Myocyte (in vitro differentiated cells): ENCODE measurements at places on chromosomes 12 and 14. TPM values are rescaled to one million over a fixed set of nuclear protein-coding genes. Genes with fewer than 3 reads are reported as not detected.

Gene MYF6
- 28.1 and 119 TPM in 2 replicates for total RNA-seq

Gene SLC39A2
- total RNA-seq = not detected in 2 replicates

Gene SPTB
- total RNA-seq = 4.3 and 4.6 TPM in 2 replicates

Gene MON2
- total RNA-seq = 17.3 and 21.3 TPM in 2 replicates

Gene MRPS35
- total RNA-seq = 68.7 and 79.4 TPM in 2 replicates

Gene GCH1
- 2.2 and 2.5 TPM in 2 replicates for total RNA-seq

Gene ATG14
- total RNA-seq = 14.9 and 15.3 TPM in 2 replicates

Gene EEF1AKMT3
- total RNA-seq = 2.7 and 3.1 TPM in 2 replicates

Gene FZD10
- total RNA-seq = not detected in 2 replicates

Gene LRRK2
- 3.0 and 3.7 TPM in 2 replicates for total RNA-seq

Gene NYNRIN
- total RNA-seq = 0.05 and 0.21 TPM in 2 replicates

Gene CAPZA3
- not detected in 2 replicates for total RNA-seq

Gene TAS2R20
- 0.68 and 2.1 TPM in 2 replicates for total RNA-seq

Gene ITGA5
- 156 and 221 TPM in 2 replicates for total RNA-seq

Gene PLBD1
- 0.19 and 0.21 TPM in 2 replicates for total RNA-seq

Gene OR6C2
- not detected in 2 replicates for total RNA-seq

Gene ACOT4
- 0.05 and 0.13 TPM in 2 replicates for total RNA-seq

Gene RASSF8
- 14.6 and 27.4 TPM in 2 replicates for total RNA-seq

Gene KCNMB4
- 1.6 TPM in 2 replicates for total RNA-seq

Gene BIN2
- not detected in 2 replicates for total RNA-seq

Gene MYF5
- total RNA-seq = 87.5 and 101 TPM in 2 replicates

Gene LRFN5
- total RNA-seq = not detected in 2 replicates

Gene CLEC4D
- total RNA-seq = not detected in 2 replicates

Gene CATSPERB
- not detected in 2 replicates for total RNA-seq

Gene PLEKHH1
- 0.05 TPM in 1 of 2 replicates, not detected in the other for total RNA-seq

Gene SSTR1
- total RNA-seq = 0.32 and 0.68 TPM in 2 replicates

Gene DIO3
- not detected in 2 replicates for total RNA-seq

Gene CLEC1B
- total RNA-seq = not detected in 2 replicates

Gene C12orf50
- total RNA-seq = not detected in 2 replicates

Gene C14orf180
- total RNA-seq = 0.67 TPM in 1 of 2 replicates, not detected in the other

Gene PTPRB
- 2.0 and 2.3 TPM in 2 replicates for total RNA-seq

Gene CLEC2B
- total RNA-seq = 8.9 and 15.2 TPM in 2 replicates

Gene EDDM3A
- not detected in 2 replicates for total RNA-seq

Gene SLC5A8
- not detected in 2 replicates for total RNA-seq

Gene ESRRB
- total RNA-seq = not detected in 2 replicates

Gene RFLNA
- total RNA-seq = 4.9 and 7.9 TPM in 2 replicates

Gene RTL1
- total RNA-seq = not detected in 2 replicates

Gene CD9
- 16.4 and 22.7 TPM in 2 replicates for total RNA-seq

Gene CARMIL3
- total RNA-seq = 0.19 TPM in 1 of 2 replicates, not detected in the other
